Posterior cingulate gyrus (tissue), 11 donors: ENCODE measurements at places on chromosomes 3 and 15.
A peak's percentile ranks its signal among the peaks of the same experiment; 100 is the strongest.

DNA sequence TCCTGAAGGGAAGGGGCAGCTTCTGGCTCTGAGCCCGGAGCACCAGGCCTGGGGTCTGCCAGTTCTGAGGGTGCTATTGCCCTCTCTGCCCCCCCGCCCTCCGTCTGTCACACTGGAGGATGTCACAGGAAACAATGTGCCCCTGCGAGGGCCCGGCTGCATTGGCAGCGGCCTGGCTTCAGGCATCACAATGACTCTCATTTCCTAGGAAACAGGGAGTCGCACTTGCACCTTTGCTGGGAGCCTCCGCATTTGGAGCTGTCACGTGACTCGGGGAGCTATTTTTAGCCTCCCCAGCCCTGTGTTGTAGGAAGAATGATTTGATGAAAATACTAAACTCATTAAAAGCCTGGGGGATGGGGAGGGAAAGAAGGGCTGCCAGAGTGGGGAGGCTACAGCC, 518.9 kb downstream of the SHQ1 start:
- DNase-seq: peak; percentile 94

DNA sequence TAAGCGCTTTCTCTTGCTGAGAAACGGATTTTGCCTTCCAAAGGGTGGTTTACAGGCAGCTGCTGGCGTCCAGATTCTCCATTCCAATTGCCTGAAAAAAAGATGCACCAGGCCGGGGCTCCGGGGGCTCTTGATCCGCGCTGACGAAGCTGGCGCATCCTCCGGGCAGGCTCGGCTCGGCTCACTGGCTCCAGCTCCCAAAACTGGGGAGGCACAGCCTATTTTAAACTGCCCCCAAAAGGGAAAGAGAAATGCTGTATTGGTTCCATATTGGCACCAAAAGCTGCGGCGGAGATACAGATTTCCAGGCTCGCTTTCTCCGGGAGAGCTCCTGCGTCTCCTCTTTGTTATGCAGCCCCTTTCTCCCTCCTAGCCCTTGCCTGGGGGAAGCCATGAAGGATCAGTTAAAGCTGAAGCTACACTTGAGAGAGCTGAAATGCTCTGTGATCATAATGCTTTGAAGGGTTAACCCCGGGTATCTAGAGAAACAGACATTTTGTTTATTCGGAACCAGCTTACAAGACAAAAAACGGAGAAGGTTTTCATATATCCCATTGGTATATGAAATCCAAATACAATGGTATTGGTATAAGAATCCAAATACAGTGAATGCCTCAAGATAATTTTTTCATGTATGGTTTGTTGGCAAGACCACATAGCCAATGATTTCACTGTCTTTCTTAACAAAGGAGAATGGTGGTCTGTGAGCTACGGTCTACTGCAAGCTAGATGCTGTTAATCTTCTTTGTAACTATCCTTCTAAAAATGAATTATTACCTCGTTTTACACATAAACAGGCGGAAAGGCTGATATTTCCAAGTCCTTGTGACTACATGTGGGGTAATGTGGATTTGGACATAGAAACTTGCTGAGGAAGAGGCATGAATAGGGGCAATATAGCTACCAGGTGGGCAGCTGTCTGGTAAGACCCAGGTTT, 693 bp downstream of the CD200 start:
- DNase-seq: peak; percentile 38

GRCh38 chr3:24622138-24622537, 127.5 kb upstream of the THRB start:
- no peak for DNase-seq

DNA sequence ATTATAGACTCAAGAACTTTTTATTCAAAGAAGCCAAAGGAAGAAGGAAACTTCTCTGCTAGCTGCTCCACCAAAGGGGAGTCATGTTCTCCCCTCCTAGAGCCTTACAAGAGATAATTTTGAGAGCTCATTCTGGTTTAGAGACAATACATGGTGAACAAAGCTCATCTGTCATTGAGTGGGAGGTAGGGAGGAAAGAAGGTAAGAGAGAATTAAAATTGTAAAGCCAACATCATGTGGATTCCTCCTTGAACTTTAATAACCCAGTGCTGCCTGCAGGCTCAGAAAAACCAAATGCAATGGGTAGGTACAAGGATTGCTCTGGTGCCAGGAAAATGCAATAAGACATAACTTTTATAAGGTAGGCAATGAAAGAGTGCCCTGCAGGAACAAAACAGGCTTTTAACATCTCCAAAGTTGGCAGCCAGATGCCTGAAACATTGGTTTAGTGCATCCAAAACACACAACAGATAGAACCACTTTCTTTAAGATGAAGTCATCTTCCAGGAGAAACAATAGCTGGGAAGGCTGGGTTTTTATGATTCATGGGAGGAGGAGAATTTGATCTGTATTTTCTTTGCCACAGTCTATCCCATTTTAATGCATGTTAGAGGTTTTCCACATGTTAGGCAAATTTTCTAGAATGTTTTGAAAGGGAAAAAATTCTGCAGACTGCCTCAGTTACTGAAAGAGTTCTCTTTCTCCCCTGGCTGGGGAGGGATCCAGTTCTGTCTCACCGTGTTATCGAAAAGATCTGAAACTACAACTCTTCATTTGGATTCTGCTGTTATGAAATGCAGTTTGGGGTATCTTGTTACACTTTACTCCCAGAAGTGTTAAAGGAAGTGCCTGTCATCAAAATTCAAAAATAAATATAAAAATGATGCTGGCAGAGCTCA, 11.3 kb upstream of the ARHGEF3 start:
- DNase-seq: no peak

DNA sequence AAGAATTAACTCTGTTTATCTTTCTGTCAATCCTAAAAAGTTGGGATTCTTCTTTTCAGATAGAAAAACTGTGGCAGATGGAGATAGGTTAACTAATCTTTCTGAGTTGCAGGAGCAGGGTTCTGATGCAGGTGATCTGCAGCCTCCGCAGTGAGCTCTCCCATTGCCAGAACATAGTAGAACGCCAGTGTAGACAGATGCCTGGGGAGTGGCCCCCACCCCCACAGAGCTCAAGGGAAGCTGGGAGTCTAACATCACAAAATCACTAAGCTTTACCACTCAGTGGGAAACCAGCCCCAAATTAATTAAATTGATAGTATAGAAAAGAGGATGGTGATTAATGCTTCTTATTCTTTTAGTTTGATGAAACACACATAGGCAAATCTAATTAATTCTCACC, 295.0 kb upstream of the ATP10A start:
- no peak for DNase-seq

DNA sequence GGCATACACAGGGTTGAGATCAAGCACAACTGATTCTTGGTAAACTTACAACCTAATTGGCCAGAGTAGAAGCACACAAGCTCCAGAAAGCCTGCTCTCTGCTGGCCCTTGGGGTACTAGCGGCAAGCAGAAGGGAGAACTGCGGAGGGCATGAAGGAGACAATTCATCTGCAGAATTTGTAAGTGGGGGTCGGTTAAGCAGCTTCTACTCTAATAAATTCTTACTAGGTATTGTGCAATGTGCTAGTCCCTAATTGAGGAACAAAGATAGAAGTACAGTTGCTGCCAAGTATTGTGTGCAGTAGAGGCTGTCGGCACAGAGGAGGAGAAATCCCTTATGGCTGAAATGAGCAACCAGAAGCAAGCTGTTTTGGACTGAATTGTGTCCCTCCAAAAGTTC, 91.2 kb upstream of the VEPH1 start:
- DNase-seq: no peak

GRCh38 chr3:117962750-117963149, 1071.9 kb downstream of the IGSF11 start:
- DNase-seq: no peak

DNA sequence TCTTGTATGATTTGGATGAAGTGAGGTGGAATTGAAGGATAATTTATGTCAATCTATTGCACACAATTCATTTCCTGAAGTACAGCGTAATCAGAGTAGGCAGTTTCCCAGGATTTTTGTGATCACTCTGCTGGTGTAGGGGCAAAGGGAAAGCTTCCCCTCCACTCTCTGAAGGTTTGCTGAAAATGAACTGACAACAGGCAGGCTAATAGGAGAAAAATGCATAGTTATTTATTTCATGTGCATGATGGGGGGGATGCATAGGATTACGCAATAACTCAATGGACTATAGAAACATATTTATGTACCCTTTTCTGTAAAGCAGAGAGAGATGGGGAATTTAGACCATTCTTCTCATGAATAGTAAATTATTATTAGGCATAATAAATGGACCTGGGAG, 872.9 kb downstream of the NAALADL2 start:
- DNase-seq: no peak

GRCh38 chr15:68698708-68699107, 119.9 kb downstream of the CORO2B start:
- DNase-seq: no peak

- DNase-seq: no peak
Observed at GRCh38 chr3:11288021-11288491, 15.9 kb downstream of the ATG7 start.

- no peak for DNase-seq
Observed at GRCh38 chr3:117954131-117954530, 1080.5 kb downstream of the IGSF11 start.

DNA sequence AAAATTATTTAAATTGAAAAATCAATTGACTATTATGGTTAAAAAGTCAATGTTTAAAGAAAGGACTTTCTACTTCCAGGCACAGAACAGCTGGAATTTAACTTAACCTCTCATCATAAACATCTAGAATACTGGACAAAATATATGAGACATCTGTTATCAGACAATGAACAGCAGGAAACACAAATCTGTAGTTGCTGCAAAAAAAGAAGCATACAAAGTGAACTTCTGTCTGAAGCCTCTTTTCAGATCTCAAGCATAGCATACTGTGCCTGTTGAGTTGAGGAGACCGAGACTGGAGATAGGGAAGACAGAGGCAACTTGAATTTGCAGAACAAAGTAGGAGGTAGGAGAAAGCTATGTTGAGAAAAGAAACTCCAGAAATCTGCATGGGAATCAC, 140.0 kb upstream of the CBLB start:
- DNase-seq: no peak

- no peak for DNase-seq
Observed at GRCh38 chr3:159432682-159433340, 555.8 kb upstream of the IL12A start.

- DNase-seq: no peak
Observed at GRCh38 chr15:70802629-70803028, 39.3 kb upstream of the UACA start.

GRCh38 chr3:78277220-78277619, 1237.3 kb downstream of the ROBO2 start:
- DNase-seq: no peak

GRCh38 chr3:109874896-109875708, 537.8 kb upstream of the DPPA4 start:
- DNase-seq: peak; percentile 7

- no peak for DNase-seq
Observed at GRCh38 chr3:110969229-110970211, 102.1 kb upstream of the NECTIN3 start.

DNA sequence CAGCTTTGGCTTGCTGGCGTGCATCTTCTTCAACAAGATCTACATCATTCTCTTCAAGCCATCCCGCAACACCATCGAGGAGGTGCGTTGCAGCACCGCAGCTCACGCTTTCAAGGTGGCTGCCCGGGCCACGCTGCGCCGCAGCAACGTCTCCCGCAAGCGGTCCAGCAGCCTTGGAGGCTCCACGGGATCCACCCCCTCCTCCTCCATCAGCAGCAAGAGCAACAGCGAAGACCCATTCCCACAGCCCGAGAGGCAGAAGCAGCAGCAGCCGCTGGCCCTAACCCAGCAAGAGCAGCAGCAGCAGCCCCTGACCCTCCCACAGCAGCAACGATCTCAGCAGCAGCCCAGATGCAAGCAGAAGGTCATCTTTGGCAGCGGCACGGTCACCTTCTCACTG, 40.6 kb upstream of the CSTA start:
- no peak for DNase-seq

- peak; percentile 88 for DNase-seq
Observed at GRCh38 chr15:89472785-89473256, 23.6 kb downstream of the RHCG start.

DNA sequence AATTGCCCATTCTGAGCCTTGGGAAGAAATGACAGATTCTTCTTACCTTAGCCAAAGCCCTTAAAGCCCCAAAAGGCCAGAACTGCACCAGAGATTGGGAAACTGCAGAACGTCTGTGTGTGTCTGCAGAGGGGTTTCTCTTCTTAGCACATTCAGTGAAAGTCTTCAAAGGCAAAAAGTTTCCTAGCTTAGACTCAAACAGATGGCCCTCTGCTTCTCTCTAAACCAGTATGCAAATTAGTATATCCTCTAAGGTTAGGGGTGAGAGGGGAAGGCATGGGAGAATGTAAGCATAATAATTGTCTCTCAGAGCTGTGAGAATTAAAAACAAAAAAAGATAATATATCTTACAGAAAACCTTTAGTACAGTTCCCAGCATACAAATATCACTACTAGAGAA, 334.0 kb upstream of the MCTP2 start:
- DNase-seq: no peak

DNA sequence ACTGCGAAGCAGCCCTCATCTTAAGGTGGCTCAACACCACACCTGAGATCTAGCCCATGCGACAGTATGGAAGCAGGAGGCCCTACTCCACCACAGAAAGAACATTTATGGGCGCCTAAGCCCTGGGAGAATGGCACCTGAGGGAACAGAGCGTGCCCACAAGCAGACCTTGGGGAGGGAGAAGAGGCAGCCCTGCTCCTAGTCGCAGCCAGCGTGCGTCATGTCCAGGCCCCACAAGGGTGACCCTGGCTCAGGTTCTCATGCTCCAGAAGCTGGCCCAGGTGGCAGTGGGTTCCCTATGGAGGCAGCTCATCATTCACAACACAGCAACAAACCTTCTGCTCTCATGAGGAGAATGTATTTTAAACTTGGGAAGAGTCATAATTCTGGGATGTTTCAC, 19.3 kb upstream of the ANPEP start:
- no peak for DNase-seq

DNA sequence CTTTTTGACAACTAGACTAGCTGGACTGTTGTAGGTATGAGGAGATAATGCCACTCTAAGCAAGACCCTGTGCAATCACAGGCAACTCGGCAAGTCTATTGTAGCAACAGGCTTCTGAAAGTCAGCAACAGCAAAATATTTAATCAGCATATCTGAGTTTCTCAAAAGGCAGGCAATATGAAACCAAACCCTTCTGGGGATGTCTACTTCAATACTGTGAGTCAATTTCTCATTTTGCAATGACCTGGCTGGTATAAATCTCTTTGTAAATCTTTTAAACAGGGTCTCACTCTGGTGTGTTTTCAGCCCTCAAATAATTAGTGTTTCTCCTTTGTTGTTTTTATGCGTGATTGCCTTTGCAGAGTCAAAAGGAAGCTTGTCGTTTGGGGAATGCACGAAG, 1044.5 kb downstream of the NTRK3 start:
- DNase-seq: no peak

GRCh38 chr15:29675791-29676301, 146.4 kb downstream of the TJP1 start:
- DNase-seq: no peak

DNA sequence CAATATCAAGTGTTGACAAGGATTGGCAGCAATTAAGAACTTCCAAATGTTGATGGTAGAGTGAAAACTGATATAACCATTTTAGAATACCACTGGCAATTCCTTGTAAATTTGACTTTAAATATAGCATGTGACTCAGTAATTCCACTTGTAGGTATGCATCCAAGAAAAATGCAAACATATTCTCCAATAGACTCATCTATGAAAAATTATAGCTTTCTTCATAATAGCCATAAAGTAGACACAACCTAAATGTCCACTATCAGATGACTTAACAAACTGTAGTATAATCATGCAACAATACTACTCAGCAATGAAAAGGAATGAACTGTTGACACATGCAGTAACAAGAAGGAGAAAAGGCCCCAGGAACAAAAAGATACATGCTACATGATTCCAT, 988.1 kb downstream of the FHIT start:
- DNase-seq: no peak
